ENCODE measurements at places on chromosomes 12 and 14. TPM values are rescaled to one million over a fixed set of nuclear protein-coding genes. Genes with fewer than 3 reads are reported as not detected.
A peak's percentile ranks its signal among the peaks of the same experiment; 100 is the strongest.

The CACNA1C gene
- 11.1 TPM for total RNA-seq

The MIPOL1 gene
- 12.1 TPM for total RNA-seq

The LRRK2 gene
- total RNA-seq = 0.26 TPM

The CLEC1A gene
- total RNA-seq = 29.3 TPM

GRCh38 chr12:13046964-13047363 lies 2.8 kb downstream of the FAM234B start:
- no peak for DNase-seq

DNA sequence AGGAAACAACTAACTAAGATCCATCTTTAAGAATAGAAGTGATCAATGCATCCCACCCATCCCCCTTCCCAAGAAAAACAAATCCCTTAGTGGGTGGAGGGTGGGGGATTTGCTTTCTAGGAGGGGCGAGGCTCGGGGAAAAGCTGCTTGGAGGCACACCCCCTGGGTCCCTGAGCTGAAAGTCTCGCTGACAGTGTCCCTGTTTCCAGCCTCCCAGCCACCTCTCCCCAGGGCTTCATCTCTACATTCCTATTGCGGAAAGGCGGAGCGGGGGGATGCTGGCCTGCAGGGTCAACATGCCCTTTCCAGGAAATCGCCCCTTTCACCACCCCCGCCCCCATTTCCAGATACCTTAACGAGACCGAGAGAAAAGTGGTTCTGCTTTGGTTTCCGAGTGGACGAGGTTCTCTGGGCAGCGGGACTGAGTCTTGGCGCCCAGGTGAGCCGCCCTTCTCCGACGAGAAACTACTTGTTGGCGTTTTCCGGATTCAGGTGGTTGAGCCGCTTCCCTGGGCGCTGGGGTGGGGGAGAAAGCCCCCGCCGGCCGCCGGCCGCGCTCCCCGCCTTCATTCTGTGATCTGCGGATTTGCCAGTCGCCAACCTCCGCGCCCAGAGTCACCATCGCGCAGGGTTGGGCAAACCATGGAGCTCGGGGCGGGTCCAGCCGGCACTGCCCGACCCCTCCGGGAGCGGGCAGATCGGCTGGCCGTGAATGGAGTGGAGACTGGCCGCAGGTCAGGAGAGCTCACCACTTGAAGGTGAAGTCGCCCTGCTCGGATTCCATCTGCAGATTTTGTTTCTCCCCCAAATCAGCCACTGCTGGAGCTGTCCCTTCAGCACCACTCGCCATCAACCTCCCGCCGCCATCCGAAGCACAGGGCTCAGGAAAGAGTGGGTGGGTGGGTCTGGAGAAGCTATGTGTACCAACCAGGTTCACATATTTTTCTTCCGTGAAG lies 505 bp downstream of the KCNC2 start:
- peak; percentile 67 for DNase-seq

DNA sequence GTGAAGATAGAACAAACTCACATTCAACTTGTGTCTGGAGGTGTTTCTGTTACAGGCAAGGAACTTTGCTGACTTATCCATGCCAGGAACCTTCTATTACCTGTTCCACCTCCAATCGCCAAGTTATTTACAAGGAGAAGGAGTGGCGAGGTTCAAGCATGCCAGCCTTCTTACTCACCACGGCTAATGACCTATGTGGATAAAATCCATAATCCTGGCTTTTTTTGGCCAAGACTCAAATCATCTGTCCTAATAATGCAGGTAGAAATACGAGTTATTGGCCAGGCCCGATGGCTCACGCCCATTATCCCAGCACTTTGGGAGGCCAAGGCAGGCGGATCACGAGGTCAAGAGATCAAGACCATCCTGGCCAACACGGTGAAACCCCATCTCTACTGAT lies 241.6 kb downstream of the TMEM132D start:
- no peak for DNase-seq

- DNase-seq = no peak
These were observed 210.4 kb upstream of the PRICKLE1 start for GRCh38 chr12:42799966-42800365.

- DNase-seq = no peak
These were observed 666.6 kb downstream of the DIO2 start for GRCh38 chr14:79544698-79545070.

- no peak for DNase-seq
These were observed 178.4 kb downstream of the SPTSSA start for GRCh38 chr14:34283590-34283989.

DNA sequence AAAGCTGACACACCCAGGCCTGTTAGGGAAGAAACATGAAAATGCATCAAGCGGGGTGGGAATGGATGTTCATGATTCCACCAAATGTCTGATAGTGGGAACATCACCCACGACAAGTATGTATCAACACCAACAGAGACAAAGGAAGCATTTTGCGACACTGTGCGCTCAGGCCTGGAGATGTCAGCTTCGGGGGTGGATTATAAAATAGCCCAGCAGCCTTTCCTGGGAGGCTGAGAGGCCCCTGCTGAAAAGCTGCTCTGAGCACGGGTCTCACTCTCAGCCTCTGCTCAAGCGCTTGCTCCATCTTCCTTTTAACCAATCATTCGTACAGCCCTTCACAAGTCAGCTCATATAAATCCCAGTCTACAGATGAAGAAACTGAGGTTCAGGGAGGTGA lies 213.5 kb downstream of the BCL11B start:
- DNase-seq = no peak

DNA sequence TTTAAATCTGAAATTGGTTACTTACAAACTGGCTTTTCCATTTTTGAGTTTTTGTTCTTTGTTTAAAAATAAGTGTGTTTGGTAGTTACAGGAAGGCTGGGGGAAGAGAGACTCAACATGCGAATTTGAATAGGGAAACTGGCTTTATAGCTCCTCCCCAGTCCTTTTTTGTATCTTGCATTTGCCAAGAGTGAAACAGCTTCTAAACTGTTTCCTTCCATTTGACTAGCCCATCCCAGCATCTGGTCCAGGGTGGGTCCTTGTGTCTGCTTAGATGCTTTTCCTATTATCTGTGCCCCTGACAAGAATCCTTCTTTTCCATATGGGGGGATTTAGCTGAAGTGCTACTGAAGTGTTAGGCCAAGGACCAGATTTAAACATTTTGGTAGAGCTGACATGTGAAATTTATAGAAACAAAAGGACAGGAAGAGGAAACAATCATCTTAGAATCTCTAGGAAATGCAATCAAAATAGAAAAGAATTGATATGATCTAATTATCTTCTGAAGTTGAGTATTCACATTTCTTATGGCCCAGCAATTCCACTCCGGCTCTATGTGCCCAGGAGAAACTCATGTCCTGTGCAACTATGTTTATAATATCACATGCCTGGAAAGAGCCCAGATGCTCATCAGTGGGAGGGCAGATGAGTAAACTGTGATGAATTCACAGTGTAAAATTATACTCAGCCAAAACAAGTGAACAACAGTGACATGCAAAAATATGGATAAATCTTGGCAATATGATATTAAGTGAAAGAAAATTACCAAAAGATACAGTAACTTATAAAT lies 7.4 kb downstream of the SMOC1 start:
- no peak for DNase-seq

GRCh38 chr12:32541754-32542374 lies 137.2 kb upstream of the DNM1L start:
- DNase-seq = no peak

The PPP1R36 gene
- total RNA-seq = 2.1 TPM

The KRT75 gene
- total RNA-seq = not detected

The LBHD2 gene
- total RNA-seq = not detected

DNA sequence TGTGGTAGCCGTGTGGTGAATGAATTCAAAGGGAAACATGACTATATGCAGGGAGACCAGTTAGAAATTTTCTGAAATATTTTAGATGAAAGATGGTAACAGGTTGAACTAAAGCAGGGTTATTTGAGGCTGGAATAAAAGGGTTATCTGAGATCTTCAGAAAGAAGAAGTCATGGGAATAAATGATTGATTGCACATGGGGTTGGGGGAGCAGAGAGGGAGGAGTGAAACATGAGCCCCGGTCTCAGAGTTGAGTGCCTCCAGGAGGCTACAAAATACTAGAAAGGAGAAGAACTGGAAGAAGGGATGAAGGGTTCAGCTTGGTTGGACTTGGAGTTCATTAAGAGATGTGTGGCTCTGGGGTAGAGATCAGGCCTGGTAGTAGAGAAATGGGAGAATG lies 16.3 kb upstream of the FGF23 start:
- no peak for DNase-seq

The SERPINA1 gene
- not detected for total RNA-seq

DNA sequence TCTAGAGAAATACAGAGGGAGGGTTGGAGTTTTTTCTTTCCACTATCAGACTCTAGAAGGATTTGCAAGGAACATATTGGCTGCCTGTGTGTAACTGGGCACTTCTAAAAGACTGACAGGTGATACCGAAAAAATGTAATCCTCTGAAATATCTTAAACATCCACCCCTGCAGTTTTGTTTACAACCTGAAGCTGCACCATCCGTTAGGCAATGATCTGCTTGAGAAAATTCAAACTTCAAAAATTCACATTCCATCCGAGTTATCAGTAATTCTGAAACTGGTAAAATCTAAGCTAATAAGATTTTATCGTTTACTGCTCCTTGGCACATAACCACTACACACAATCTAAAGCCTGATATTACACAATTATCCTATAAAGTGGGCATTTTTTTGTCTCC lies 528.6 kb downstream of the FUT8 start:
- DNase-seq = no peak

GRCh38 chr12:79424109-79424721 lies 266.5 kb downstream of the PAWR start:
- DNase-seq = no peak

DNA sequence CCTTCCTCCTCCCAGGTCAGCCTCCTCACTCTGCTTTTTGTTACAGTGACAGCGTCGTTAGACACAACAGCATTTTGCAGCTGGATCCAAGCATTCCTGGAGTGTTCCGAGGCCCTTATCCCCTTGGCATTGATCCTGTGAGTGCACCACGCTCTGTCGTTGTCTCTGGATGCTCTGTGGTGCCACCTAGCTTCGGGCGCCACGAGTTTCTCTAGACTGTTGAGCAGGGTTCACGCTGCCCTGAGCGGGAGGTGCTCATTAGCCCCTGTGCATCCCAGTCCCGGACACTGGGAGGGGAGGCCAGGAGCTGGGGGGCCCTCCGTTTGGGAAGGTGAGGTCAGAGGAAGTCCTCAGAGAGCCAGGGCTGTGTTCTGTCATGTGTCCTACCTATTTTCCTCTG lies 17.3 kb upstream of the DNAH10 start:
- DNase-seq = peak; percentile 12

- no peak for DNase-seq
These were observed 270.7 kb downstream of the ALG10 start for GRCh38 chr12:34292736-34293625.

The SLC5A8 gene
- not detected for total RNA-seq

DNA sequence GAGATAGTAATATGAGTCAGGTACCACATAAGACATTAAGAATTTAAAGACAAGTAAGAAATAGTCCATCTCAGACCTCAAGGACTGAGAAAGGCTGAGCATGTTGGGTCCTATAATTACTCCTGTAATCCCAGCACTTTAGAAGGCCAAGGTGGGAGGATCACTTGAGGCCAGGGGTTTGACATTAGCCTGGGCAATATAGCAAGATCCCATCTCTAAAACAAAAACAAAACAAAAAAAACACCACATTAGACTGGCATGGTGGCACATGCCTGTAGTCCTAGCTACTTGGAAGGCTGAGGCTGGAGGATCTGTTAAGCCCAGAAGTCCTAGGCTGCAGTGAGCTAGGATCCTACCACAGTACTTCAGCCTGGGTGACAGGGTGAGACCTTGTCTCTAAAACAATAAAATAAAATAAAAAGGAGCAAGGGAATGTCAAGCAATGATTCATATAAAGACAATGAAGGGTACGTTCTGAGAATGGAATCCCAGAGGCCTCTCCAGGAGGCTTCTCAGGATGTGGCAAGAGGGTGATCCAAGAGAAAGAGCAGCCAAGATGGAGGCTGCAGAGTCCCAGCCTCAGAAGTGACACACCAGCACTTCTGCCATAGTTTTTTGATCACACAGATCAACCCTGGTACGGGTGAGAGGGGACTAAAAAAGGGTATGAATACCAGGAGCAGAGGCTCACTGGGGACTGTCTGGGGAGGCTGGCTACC lies 206.4 kb downstream of the CRADD start:
- no peak for DNase-seq

The EIF5 gene
- total RNA-seq = 228 TPM

DNA sequence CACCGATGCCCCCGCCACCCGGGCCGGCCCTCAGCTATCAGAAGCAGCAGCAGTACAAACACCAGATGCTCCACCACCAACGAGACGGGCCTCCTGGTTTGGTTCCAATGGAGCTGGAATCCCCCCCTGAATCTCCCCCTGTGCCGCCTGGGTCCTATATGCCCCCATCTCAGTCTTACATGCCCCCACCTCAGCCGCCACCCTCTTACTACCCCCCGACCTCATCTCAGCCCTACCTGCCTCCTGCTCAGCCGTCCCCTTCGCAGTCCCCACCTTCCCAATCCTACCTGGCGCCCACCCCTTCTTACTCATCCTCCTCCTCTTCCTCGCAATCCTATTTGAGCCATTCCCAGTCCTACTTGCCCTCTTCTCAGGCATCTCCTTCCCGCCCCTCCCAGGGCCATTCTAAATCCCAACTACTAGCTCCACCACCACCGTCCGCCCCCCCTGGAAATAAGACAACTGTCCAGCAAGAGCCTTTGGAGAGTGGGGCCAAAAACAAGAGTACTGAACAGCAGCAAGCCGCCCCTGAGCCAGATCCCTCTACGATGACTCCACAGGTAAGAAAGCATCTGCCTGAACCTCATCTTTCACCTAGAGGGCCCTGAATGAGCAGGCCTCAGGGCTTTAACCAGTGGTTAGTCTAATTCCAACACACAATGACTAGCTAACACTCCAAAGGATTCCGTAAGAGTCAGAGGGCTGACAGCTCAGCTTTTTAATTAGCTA lies 851 bp downstream of the YLPM1 start:
- DNase-seq = no peak

The MAP3K9 gene
- 8.6 TPM for total RNA-seq

GRCh38 chr12:62865065-62865464 lies 69.9 kb downstream of the PPM1H start:
- no peak for DNase-seq

DNA sequence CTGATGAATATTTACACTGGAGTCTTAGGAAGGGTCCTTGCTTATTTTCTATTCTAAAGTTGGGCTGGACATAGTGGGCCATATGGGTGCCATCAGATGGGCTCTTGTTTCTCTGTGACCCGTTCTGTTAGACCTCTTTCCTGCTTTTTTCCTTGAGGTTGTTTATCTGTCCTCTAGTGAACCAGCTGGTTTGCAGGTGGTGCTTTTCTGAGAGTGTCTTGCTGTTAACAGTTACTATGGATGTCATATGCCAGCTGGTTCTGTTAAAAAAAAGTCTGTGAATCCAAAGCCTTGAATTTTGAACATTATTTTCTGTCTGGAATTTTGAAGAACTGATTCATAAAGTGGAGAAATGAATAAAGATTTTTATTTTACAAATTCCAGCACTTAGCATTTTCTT lies 29.2 kb downstream of the ZC3H14 start:
- DNase-seq = no peak

The ZDHHC22 gene
- total RNA-seq = 12.0 TPM

The SMIM41 gene
- not detected for total RNA-seq

The ADAM21 gene
- total RNA-seq = not detected
